ENCODE measurements at places on chromosomes 3 and 15.

- no peak for DNase-seq
These were observed 231.6 kb upstream of the UBE2E2 start for GRCh38 chr3:22971497-22971896.

GRCh38 chr15:91929509-91929908, 76.0 kb downstream of the SLCO3A1 start:
- DNase-seq = no peak

DNA sequence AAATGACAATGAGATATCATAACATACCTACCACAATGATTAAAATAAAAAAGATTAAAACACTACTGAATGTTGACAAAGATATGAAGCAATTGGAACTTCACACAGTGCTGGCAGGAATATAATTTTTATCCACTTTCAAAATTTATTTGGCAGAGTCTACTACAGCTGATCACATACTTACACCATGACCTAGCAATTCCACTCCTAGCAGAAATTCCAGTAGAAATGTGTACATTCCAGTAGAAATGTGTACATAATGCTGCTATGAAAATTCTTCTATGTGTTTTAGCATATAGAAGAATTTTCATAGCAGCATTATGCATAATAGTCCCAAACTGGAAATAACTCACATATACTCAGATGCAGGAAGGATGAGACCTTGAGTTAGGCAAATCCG, 43.5 kb downstream of the IFT57 start:
- DNase-seq = no peak

DNA sequence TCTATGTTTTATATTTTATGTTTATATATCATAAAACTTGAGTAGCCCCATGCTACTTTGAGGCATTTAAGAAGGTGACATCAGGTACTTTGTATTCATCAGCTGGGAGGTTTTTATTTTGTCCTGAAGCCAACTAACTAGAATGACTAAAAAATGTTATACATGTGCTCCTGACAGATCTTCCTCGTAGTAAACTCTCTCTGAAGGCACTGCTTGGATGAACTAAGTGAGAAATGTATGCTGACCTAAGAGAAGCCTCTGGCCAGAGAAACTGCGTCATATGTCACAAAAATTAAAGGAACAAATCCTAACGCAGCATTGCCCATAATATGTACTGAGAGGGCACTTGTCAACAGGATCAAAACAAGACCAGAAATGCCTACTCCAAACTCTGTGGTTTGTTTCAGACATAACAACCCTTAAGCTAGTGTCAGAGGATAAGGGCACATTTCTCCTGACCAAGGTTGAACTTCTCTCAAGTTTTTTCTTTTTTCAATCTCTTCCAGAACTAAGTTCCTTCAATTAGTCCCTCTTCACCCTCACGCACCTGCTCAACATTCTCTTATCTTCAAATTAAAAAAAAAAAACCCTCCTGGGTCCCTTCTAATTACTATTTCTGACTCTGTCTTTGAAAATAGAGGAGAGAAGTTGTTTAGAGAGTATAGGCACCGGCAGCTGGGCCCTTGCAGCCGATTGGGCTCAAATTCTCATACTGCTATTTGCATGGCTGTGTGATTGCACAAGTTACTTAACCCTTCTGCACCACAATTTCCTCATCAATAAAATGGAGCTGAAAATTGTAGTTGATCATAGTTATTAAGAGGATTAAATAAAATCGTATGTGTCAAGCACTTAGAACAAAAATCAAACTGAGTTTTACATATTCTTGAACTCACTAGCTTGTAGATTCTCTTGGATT, 159.0 kb downstream of the FRMD5 start:
- DNase-seq = no peak

GRCh38 chr3:173191611-173192010, 50.6 kb upstream of the SPATA16 start:
- no peak for DNase-seq

GRCh38 chr15:67174864-67175573, 79.4 kb downstream of the AAGAB start:
- peak; percentile 42 for DNase-seq

DNA sequence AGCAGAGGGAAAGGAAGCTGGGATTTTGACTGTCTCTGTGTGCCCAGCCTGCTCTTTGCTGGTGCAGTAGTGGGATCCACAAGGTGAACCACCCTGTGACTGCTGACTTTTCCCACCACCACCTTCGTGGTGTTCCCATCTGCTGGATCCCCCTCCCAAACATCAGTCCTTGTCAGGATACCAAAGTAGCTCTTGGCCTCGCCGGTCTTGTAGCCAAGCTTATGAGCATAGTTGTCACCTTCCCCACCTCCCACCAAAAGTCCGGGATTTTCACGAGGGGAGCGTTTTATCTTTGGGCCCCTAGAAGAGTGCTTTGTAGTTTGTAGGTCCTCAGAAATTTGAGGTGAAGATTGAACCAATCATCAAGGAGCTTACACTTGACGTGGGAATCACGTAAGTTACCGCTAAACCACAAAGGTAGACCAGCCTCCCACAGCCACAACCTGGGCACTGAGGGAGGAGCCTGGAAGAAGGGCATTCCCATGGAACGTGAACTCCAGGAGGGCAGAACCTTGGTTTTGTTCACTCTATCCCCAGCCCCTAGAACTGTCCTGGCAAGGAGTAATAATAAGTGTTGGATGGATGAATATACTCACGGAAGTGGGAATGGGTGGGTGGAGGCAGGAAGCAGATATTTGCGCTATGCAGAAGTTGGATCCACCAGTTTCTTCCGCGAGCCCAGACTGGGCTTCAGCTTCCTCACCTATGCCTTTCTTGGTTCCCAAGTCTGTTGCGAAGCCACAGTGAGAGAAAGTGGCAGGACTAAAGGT, 814 bp upstream of the TEX264 start:
- DNase-seq = no peak

GRCh38 chr3:41207355-41207754, 8.1 kb downstream of the CTNNB1 start:
- no peak for DNase-seq

GRCh38 chr3:150147776-150148175, 177.1 kb upstream of the PFN2 start:
- DNase-seq = no peak

- DNase-seq = no peak
These were observed 15.4 kb downstream of the PLSCR1 start for GRCh38 chr3:146529021-146529420.

DNA sequence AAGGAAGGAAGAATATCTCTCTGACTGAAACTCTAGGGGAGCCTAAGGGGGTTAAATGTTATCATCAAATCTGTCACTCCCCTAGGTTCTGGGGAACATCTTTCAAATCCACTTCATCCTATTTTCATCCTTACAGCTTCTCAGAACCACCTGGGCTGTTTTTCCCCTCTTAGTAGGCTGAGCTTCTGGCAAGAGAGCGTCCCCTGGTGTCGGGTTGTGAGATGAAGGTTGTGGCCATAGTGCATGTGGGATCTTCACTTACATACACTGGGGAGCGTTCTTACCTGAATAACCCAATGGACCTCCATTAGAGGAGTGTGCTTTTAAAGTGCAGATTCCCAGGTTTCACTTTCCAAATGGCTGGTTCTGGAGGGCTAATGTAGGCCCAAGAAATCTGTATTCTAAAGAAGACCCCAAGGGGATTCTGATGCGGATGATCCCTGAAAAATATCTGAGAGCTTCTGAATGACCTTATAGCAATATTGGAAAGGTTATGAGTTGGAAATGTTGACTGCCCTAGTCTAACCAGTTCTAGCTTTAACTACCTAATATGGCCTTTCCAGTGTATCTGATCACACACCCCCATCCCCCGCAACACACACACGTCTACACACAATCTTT, 663.7 kb downstream of the AGBL1 start:
- no peak for DNase-seq

DNA sequence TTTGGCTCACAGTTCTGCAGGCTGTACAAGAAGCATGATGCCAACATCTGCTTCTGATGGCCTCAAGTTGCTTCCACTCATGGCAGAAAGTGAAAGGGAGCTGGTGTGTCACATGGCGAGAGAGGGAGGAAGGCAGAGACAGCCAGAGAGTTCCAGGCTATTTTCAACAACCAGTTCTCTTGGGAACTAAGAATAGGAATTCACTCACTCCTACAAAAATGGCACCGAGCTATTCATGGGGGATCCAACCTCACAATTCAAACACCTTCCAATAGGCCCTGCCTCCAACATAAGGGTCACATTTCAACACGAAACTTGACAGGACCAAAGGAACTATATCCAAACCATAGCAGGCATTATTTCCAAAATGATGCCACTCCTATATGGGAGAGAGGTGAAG, 299.5 kb upstream of the TGFBR2 start:
- DNase-seq = no peak

- DNase-seq = no peak
These were observed 6.6 kb downstream of the MAP2K5 start for GRCh38 chr15:67548862-67549651.

GRCh38 chr3:120678331-120678947, 3.6 kb downstream of the HGD start:
- peak; percentile 33 for DNase-seq

DNA sequence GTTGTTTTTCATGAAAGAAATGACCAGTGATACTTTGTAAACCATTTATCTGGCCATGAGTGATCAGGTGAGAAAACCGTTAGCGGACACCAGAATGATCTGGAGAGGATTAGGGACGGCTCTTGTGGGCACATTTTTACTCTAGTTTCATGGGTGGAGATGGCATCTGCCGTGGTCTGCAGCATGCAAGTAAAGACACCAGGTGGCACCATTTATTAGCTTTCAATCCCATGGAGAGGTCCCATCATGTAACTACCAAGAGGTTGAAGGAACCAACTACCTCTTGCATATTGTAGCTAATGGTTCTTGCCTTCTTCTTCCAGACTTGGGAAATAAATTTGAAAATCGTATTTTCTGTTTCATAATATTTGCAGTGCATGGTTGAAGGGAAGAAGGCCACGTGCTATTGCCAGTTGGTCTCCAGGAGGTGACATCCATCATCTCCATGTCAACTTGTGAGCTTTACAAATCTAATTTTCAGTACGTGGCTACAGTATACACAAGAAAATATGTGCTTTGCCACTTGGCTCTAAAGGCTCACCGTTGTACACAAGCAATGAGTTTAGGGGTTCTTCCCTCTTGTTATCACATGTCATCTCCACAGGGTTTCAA, 1.5 kb upstream of the MAPKBP1 start:
- DNase-seq = peak; percentile 63

- no peak for DNase-seq
These were observed 101.4 kb downstream of the KLHL25 start for GRCh38 chr15:85693277-85693676.

DNA sequence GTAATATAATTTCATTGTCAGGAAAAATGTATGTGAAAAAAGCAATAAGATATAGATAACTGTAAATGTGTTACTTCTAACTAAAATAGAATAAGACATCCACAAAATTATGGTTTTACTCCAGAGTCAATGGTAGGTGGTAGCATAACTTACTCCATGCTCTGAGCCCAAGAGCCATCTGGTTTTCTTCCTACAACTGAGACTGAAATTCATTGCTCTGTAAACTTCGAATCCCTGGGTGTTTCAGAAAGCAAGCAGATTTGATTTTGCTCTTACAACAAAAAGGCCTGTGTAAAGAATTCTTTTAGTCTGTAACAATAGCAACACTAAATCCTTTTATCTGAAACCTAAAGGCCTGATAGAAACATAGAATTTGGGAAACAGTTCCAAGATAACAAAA, 805.9 kb downstream of the AGBL1 start:
- no peak for DNase-seq

GRCh38 chr15:80142646-80143045, 10.2 kb upstream of the FAH start:
- no peak for DNase-seq

DNA sequence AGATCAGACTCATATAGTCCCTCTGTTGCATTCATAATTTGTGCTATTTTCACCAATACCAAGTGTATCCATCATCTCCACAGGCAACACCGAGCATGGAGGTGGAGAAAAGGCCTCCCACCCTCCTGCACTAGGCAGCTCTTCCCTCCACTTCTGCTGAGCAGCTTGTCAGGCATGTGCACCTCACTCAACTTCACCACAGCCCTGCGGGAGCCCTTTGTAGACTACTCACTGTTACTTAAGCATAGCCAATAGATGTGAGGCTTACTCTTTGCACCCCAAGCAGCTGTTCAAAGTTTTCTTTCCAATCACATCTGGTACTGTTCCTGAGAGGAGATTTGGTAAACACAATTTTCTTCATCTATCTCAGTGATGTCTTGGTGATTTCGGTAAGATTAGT, 16.9 kb upstream of the GUCA1C start:
- DNase-seq = no peak

DNA sequence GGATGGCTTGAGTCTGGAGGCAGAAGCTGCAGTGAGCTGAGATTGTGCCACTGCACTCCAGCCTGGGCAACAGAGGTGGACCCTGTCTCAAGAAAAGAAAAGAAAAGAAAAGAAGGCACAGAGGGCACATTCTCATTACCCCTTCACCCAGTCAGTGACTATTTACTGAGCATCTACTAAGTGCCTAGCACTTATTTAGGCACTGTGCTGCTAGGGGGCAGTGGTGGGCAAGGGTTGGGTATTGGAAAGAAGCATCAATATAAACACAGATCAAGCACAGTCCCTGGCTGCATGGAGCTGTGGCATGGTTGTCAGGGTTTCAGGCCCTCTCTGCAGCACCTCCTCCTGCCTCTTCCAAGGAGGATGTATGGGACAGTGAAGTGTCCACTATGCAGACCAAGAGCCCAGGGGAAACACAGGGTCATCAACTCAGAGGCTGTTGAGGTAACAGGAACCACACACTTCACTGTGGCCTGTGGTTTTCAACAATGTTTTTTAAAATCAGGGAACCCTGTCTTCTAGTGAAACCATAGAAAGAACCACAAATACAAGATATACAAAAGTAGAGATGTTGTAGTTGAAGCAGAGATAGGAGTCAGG, 138.5 kb downstream of the RAB11A start:
- DNase-seq = no peak

DNA sequence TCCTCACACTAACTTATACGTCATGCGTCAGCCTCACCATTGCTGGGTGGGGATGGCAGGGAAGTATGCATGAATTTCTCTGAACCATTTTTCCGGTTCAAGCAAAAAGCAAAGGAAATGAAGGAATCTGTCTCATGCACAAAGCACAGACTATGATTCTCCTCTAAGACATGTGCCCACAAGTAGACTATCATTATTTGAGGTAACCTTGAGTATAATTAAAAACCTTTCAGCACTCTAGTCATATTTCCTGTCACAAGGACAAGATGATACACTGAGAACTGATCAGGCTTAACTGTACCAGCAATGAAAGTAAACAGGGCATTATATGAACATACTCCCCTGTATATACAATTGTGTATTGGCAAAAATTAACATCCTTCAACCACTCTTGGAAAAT, 56.7 kb upstream of the TSC22D2 start:
- DNase-seq = no peak

GRCh38 chr3:190973771-190974170, 111.3 kb upstream of the GMNC start:
- DNase-seq = no peak

- no peak for DNase-seq
These were observed 1.5 kb upstream of the RPLP1 start for GRCh38 chr15:69450968-69451695.

GRCh38 chr3:149122721-149123578, 6.5 kb upstream of the HPS3 start:
- DNase-seq = no peak

DNA sequence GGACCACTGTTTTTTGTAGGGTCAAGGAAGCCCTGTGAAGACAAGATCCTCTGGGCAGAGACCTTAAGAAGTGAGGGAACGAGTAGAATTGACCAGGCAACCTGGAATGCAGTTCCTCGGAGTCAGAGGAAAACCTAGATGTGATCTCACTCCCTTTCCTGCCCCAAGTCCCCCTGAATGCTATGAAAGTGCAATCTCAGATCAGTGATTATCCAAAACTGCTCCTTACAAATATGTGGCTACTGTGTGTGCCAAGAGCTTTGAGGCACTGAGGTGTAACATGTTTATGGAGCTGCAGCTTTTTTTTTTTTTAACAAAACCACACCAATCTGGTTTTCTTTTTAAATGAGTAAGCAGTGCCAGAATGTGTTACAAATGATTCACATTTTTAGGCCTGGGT, 35.8 kb downstream of the THSD4 start:
- DNase-seq = no peak

All from GM10248 (cell line).